Right ventricle myocardium inferior (tissue), 1 donor: ENCODE measurements at places on chromosomes 13 and 19. TPM values are rescaled to one million over a fixed set of nuclear protein-coding genes. Genes with fewer than 3 reads are reported as not detected.

PSG1 gene
- not detected for total RNA-seq

DNA sequence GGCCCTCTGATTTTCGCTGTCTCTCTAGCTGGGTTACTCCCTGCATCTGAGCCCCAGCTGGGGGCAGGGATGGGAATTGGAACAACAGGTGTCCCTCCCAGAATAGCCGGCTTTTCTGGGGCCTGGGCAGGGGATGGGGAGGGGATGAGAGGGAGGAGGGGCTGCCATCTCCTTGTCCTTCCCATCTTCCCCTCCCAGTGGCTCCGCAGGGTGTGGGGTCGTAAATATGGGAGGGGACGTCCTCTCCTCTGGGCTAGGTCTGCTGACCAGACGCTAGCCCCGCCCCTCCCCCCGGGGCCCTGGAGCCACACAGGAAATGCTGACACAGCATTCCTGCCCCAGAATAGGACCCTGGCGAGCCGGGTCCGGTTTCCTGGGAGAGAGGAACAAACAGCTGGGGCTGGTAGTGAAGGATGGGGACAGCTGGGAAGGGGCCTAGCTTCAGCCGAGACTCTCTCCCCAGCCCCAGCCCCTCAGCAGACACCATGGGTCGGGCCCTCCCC is 1.1 kb downstream of the RYR1 start:
- no peak for DNase-seq

DNA sequence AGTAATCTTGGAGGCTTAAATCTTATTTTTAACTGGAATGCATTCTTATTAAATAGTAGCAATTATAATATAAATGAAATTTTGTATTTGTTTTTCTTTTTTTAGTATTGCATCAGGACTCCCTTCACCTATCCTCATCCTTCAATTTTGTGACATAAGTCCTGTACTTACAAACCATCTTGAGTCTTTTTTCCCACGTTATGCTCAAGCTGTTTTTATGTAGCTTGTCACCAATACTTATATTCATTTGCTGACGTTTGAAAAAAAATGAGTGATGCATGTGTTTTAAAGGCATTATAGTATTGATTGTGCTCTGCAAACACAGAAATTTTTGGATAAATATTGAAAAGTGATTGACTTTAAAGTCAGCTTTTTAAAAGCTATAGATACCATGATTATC is 888 bp downstream of the GPR18 start:
- DNase-seq = no peak

CYP2A6 gene
- not detected for total RNA-seq

CPAMD8 gene
- total RNA-seq = 16.0 TPM

DNA sequence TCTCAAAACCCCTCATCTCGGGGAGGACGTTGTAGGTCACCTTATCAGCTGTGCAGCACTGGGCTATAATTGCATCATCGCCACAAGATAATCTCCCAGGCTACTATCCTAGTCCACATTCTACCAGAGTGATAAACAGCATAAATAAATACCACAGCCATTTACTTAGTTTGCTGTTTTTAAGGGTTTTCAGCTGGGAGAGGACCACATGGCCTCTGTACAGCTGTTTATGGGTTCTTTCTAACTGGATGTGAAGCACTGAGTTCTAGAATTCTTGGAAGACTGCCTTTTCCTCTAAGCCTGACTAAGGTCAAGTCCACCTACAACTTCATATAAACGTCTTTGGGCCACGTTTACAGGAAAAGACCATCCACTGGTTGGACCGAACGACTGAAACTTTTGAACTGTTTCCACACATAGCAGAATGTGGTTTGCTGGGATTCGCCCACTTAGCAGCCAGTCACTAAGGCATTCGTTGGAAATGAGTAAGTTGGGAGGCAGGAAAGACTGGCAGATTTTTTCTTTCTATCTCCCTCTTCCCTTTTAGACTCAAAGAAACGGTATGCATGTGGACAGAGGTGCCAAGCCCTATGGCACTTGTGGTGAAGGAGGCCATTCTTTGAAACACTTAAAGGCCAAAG is 752.5 kb upstream of the SGCG start:
- no peak for DNase-seq

DNA sequence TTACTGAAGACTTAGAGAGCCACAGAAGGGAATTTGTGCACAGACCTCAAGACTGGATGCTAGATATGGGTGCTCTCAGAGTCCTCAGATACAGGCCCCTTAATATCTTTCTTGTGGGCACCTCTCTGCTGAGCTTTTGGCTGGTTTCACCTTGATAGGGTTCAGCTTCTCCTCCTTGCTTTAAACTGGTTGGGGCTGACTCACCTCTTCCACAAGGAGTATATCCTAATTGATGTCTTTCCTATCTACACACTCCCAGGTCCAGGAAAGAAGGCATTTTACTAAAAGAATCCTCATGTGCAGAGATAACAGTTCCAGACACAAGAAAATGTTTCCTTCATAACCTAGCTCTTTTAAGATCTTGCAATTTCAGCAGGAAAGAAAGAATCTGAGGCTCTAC is 284.4 kb downstream of the NDFIP2 start:
- no peak for DNase-seq

GRCh38 chr19:20039203-20039723 is at the start of gene ZNF682:
TSS of gene ZNF682 (minus strand) at chr19:20039505. CDS start at chr19:20039345, 160 bp downstream.
- DNase-seq = peak; percentile 94

GRCh38 chr13:111648885-111649284 is 328.4 kb downstream of the TEX29 start:
- no peak for DNase-seq

CCDC122 gene
- total RNA-seq = 2.6 TPM

GRCh38 chr13:109151696-109152095 is 522.3 kb downstream of the MYO16 start:
- no peak for DNase-seq

ZNF626 gene
- total RNA-seq = 7.5 TPM

DNA sequence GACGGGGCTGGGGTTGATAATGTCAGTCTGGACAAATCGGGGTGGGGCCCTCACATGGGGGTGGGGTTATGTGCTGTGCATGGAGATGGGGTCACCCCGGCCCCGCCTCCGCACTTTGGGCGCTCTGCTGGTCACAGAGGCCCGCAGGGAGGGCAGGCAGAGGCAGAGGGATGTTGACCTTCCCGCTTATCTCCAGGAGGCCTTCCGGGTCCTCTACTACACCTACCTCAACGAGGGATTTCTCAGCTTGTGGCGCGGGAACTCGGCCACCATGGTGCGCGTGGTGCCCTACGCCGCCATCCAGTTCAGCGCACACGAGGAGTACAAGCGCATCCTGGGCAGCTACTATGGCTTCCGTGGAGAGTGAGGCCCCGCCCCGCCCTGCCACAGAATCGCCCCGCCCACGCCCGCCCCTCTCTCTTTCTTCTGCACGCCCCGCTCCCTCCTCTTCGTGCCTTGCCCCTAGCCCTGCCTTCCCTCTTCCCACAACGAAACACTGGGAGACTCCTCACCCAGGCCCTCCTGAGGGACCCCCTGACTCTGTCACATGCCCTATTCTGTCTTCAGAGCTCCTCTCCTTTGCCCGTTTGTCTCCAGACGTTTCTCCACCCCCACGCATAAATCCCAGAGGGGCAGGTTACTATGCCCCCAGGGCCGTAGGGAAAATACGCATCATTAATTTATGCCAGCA is 32.8 kb downstream of the TMEM161A start:
- DNase-seq = peak; percentile 79

SERP2 gene
- 15.7 TPM for total RNA-seq

GRCh38 chr19:2055931-2056836 is 5.1 kb upstream of the MKNK2 start:
- DNase-seq = no peak

DNA sequence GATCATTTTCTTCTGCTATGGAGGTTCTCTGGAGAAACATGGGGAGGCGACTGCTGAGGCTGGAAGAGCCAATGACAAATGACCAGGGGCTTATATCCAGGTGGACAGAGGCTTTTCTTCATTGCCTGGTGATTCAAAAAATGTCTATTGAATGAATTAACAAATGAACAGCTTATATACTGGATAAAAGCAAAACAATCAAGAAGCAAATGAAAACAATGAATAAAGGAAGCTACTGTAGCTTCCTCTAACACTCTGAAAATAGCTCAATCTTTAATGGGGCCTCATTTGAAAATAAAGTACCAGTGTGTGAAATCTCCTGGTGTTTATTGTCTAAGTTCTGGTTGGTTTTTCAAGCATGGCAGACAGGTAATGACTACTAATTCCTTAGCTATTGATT is 167.5 kb upstream of the TMTC4 start:
- DNase-seq = no peak

DNA sequence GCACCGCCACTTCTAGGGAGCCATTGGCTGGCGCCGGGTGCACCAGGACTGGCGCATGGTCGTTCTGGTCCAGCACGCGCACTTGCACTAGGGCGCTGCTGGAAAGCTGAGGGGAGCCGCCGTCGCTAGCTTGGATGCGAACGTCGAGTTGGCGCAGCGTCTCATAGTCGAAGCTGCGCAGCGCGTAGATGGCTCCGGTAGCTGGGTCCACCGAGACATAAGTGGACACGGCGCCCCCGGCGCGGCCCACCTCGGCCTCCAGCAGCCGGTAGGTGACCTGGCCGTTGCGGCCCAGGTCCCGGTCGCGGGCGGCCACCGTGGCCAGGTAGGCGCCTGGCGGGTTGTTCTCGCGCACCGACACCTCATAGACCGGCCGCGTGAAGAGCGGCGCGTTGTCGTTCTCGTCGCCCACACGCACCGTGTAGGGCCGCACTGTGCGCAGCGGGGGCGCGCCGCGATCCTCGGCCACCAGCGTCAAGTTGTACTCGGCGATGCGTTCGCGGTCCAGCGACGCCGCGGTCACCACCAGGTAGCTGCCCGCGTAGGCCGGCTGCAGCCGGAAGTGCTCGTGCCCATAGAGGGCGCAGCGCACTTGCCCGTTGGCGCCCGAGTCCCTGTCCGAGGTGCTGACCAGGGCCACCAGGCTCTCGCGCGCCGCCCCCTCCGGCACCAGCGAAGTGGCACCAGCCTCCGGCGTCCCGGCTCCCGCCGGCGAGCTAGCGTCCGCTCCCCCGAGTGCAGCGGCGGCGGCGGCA is 1.7 kb downstream of the PCDH8 start:
- no peak for DNase-seq

PSG3 gene
- total RNA-seq = not detected

DNA sequence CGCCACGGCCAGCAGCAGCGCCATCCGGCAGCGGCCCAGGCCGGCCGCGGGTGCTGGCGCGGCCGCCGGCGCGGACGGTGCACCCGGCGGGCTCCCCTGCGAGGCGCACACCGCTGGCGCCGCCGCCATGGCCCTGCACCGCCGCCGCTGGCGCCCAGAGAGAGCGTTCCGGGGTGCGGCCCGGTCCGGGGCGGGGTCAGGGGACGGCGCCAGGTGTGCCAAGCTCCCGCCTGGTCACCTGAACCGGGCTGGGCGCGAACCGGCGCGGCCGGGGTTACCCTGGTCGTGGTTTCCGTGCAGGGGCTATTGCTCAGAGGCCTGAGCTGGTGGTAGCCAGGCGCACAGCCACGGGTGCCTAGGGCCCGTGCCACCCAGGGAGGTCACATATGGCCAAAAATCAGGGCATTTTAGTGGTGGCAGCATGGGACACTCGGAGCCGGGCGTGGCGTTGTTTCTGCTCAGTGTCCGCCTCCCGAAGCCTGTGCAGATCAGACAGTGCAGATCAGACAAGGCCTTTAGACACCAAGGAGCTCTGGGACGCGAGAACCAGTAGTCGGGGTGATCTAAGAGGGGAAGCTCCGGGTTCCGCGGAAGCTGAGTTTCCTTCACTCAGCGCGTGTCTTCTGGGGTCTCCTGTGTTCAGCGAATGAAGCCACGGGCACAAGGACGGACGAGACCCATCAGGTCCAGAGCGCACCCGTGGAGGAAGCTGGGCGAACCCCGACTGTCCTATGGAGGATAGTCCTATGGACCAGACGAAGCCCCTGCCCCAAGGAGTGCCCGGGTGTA is at the start of gene TMEM238:
TSS of gene TMEM238 (minus strand) at position 162 of the 789 bp plus-strand sequence. CDS start at position 129, 33 bp downstream.
- no peak for DNase-seq

GRCh38 chr13:98508280-98508679 is 68.6 kb downstream of the STK24 start:
- DNase-seq = no peak

DNA sequence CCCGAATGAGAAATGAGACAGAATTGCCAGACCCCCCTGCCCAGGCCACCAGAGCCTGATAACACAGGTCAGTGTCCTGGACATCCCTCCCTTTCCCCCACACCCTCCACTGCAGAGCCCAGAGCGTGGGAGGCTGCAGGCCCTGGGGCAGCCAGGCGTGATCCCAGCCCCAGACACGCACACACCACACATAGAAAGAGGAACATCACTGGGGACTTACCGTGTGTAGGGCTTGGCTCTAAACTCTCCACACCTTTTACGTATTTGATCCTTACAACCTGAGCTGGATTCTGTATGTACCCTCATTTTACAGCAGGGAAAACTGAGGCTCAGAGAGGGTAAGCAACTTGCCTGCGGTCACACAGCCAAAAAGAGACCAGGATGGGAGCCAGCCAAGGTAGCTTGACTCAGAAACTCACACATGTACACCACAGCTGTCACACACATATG is 334 bp upstream of the ANGPTL6 start:
- DNase-seq = no peak

DNA sequence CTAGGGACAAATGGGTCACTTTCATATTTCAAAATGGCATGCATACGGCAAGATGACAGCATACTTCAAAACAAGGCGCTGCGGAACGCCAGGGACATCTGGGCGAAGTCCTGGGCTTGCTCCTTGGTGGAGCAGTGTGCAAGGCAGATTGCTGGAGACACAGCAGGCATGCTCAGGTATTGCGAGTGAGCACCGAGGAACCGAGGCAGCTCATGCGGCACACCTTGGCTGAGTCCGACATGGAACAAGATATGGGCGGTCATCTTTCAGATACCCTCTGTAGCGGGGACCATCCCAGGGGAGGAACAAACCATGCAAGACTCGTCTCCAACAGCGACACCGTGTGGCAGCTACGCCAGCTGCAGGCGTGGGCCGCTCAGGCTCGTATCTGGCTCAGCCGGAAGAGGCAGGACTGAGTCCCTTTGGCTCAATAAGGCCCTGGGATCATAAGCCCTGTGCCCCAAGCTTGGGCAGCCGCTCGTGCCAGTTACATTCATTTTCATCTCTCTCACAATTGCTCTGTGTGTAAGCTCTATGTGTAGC is 112.4 kb downstream of the NUFIP1 start:
- no peak for DNase-seq

GRCh38 chr13:34035676-34036325 is 217.9 kb downstream of the RFC3 start:
- DNase-seq = no peak

DNA sequence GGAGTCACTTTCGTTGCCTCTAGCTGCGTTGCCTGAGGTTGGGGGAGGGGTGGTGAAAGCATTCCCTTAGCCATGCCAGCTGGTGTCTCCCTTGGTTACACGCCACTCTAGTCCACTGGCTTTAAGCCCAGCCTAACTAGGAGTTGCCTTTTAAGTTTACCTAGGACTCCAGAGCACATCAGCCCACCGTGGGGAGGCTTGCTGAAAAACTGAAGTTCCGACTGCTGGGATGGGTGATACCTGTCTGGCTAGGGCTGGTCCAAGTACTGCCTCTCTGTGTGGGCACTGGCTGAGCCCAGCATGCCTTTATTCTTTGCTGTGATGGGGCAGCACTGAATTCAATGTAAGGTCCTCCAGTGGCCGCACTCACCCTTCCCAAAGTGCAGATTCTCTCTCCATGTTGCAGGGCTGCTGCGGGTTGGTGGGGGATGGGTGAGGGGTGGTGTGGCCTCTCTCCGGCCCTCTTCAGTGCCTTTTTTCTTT is 11.8 kb upstream of the CEACAM1 start:
- no peak for DNase-seq
